ENCODE measurements at places on chromosomes 11 and 22. TPM values are rescaled to one million over a fixed set of nuclear protein-coding genes. Genes with fewer than 3 reads are reported as not detected.

DNA sequence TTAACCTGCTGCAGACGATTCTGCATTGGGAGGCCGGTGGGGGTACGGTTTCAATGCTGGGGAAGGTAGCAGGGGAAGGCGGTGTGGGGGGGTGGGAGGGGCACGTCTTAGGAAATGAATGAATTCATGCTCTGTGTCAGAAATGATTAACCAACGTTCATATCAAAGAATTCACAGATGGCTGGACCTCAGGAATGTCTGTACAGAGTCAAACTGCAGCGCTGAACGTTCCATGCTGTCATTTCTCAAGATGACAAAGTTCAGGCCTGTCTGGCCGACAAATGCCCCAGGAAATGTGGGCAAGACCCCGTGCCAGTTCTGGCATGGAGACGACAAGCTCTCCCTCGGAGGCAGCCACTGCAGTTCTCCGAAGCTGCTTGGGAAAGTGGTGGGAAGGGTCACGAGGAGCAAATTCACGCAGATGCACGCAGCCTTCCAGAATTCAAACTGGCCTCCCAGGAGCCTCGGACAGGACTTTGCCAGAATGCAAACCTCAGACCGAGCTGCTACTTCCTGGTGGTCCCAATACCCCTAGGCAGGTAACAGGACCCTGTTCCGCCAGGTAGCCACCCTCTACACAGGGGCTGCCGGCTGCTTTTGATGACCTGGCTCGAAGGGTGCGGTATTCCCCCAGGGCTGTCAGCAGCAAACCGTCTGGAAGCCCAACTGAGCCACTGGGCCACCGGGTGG lies 81.5 kb downstream of the TRMU start:
- DNase-seq, result no peak

The MTA2 gene
- 128 TPM for total RNA-seq

- DNase-seq, result no peak
Observed at GRCh38 chr11:118252688-118253087, 523 bp upstream of the MPZL3 start.

- DNase-seq, result no peak
Observed at GRCh38 chr22:44248926-44249325, 63.8 kb downstream of the SHISAL1 start.

The MMP10 gene
- not detected for total RNA-seq

DNA sequence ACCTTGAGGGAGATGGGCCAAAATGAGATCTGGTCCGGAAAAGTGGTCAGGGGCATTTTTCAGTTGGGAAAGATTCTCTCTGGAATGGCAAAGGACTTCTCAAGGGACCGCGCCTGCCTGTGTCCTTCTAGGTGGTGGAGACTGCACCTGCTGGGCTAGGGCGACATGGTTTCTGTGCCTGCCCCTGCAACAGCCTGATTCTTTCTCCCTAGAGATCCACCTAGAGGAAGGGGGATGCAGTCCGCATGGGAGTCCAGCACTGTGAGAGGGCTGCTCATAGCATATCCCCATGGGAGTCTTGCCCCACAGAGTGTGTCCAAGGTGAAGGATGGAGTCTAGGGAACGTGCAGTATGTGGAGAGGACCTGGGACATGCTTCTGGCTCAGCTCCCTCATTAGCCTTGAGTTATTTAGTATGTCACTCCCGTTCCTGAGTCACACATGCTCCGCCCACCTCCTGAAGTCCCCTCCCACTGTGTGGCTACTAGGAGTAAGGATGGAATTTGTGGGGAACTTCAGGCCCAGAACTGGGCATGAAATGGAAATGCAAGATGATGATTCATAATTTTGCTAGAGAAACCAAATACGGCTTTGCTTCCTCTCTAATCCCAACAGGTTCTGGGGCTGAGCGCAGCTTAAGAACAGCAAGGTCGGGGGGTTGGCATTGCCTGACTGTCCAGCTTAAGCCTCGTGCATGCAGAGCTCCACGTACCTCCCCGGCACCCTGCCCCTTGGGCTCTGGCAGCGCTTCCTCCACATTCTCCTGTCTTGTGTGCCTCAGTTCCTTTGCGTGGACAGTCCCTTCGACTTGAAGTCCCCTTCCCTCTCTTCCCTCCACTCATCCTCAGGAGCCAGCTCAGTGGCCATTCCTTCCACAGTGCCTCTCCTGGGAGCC lies 35.0 kb downstream of the GRIK4 start:
- peak; percentile 74 for DNase-seq

DNA sequence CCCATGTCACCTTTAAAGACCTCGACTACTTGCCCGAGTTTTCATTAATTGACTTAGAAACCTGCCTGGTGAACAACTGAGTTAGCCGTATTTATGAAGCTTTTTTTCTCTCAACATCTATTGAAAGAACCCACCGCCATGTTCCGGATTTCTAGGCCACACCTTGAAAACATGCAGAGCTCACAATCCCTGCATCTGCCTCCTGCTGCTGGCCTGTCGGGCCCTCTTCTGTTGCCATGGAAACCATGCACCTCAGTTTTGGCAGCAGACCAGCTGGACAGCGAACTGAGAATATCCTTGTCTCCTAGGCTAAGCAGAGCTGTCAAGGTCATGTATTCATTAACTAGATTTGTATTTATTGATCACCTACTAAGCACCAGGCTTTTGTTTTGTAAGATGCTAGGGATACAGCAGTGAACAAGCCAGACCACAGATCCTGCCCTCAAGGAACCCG lies 4.3 kb upstream of the PATZ1 start:
- DNase-seq, result no peak

The FBLN1 gene
- 286 TPM for total RNA-seq

- DNase-seq, result no peak
Observed at GRCh38 chr11:4044976-4045646, 49.5 kb upstream of the RRM1 start.

DNA sequence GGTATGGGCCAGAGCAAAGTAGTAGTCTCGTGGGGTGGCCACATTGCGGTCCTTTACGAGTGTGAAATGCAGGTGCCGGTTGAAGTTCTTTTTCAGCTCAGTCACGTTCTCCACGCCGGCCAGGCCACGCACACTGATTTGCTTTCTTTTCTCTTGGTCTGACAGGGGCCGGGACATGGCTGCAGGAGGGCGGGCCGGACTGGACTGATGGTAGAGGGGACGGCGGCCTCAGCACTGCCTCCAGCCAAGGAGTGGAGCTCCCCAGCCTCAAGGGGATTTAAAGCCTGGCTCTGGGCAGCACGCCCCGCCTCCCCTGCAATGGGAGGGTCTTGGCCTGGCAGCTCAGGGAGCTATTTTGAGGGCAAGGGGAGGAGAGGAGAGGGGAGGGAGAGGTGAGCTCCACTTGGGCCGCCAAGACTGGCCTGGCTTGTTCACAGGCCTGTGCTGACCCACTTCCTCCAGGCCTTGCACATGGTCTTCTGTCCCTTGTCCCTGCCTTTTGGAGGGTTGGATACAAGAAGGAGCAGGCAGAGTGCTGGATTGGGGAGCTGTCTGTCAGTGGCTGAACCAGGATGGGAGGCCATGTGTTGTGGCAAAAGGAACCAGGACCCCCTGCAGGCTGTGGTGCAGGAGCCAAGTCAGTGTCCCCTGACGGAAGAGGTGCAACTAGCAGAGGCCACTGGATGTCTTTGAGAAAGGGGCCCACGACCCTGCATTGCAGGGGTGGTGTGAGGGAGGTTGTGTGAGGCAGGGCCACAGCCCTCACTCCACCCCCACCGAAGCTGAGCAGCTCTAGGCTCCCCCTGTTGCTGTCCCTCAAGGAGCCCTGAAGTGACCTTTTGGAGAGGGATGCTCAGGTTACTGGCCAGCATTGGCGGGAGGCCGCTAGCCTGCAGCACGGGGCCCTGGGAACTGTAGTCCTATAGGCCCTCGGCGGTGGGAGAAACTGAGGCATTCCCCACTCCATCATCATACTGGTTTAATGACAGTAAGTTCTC lies at the start of gene PYGM:
TSS of gene PYGM (minus strand) at position 253 of the 998 bp plus-strand sequence. CDS start at position 177, 76 bp downstream.
- no peak for DNase-seq

The RHBDD3 gene
- total RNA-seq, result 24.4 TPM

The SCGB1A1 gene
- total RNA-seq, result not detected

DNA sequence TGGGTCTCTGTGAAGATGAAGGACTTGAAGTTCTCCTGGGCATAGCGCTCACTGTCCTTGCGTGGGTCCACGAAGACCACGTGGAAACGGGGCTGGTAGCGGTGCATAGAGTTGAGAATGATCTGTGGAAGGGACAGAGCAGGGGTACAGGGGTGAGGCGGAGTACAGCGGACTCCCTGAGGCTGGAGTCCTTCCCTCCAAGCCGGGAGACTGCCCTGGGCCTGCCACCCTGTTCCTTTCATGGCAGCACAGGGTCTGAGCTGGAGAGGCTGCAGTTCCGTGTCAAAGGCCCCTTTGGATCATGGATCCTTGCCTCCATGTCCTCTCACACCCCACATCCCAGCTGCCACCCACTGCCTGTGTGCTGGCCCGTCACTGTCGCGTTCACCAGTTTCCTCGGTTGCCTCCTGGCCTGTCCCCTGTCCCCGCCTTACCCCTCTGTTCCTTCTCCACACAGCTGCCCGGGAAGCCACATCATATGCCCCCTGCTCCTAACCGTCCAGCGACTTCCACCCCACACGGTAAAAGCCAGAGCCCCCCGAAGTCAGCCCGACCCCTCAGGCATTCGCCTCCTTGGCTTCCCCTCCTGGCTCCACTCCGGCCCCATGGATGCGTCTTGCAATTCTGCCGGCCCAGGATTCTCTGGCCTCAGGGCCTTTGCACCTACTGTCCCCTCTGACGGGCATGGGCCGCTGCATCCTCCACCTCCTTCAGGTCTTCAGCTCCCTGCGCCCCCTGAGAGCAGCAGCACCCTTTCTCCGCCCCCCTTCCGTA lies 3.4 kb upstream of the NUDT8 start:
- DNase-seq, result no peak

- DNase-seq, result no peak
Observed at GRCh38 chr11:23836981-23837380, 659.9 kb upstream of the LUZP2 start.

DNA sequence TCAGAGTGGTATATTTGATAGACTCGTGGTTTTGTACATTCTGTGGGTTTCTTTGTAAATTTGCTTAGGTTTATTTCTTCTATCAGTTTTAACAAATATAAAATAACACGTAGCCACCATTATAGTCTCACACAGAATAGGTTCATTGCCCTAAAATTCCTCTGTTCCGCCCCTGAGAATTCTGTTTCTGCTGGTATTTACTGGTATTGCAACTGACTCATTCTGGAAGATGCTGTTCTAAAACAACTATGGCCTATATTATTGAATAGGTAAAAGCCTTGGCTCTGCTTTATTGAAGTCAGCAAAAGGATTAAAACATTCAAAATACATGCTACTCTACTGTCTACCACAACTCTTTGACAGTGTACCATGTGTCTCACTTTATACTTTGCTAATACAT lies 119.1 kb upstream of the CHORDC1 start:
- no peak for DNase-seq

The HBE1 gene
- not detected for total RNA-seq

DNA sequence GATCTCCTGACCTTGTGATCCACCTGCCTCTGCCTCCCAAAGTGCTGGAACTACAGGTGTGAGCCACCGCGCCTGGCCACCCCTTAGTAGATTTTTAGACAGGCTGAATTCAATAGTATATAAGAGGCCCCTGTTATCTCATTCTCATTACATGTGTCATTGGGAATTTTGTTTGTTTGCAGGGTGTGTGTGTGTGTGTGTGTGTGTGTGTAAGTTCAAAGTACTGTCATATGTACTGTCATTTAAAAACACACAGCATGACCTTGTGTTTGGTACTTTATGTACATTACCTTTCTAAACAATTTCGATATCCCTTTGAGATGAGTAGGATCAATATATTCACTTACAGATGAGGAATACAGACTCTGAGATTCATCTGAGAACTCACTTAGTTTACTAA lies 118.7 kb upstream of the TTC12 start:
- no peak for DNase-seq

DNA sequence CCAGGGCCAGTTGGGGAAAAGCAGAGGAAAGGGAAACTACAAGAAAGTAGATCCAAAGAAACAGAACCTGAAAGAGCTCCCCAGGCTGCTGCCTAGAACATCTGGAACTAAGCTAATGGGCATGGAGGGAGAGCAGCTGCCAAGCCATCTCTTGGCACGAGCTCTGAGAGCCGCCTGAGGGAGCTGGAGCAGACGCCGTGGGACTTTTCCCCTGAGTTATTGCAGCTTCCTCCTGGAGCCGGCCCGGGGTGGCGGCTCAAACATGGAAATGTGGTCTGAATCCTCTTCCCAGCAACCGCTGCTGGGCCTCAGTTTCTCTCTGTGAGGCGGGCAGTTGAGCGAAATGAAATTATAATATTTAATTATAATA lies 41.8 kb downstream of the LIF start:
- no peak for DNase-seq

DNA sequence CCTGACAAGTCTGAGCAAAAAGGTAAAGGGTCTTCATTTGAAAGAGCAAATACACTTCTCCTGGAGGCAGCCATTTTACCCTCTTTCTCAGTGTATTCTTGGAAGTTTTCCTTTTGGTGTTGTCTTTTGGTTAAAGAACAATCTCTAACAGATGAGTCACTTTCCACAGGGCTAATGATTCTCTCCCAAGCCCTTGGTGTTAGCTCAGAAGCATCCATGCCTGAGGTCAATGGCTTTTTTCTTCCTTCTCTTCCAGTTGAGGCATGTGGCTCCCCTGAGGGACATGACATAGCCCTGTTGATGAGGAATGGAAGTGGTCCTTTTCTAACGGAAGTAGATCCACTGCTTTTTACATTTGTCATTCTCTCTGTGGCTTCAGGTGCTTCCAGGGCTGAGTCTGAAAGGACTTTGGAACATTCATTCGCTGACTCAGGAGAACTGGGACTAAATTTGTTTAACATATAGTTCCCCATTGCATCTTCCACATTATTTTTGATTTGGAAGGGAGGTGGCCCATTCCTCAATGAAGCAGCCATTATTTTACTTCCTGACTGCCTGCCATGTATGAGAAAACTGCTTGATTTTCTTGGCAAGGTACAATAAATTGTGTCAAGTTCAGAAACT lies 13.8 kb upstream of the POGLUT3 start:
- DNase-seq, result no peak

DNA sequence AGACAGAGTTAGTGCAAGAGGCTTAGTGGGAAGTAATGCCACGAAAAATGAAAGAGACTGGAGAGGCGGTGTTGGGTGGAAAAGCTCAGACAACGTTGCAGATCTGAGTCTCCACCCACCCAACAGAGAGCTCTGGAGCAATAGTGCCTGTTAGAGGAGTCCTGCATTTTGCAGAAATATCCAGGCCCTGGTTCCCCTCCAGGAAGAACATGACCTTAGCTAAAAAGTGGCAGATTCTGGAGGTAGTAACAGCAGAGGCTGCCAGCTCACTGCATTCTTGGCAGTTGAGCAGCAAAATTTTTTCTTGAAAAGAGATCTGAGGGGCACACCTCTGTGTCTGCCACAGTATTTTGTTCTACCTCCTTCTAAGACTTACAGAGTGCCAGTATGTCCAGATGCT lies 27.7 kb upstream of the BIRC3 start:
- no peak for DNase-seq

The OR52M1 gene
- not detected for total RNA-seq

The SLC1A2 gene
- 2.4 TPM for total RNA-seq

GRCh38 chr11:109940816-109941215 lies 152.4 kb upstream of the ZC3H12C start:
- no peak for DNase-seq

The TRIM49 gene
- not detected for total RNA-seq

The MAFF gene
- total RNA-seq, result 27.0 TPM
